ENCODE measurements at places on chromosomes 16 and 17.

- DNase-seq, result no peak
Measured at GRCh38 chr16:86498671-86499439, 11.5 kb upstream of the FOXF1 start.

DNA sequence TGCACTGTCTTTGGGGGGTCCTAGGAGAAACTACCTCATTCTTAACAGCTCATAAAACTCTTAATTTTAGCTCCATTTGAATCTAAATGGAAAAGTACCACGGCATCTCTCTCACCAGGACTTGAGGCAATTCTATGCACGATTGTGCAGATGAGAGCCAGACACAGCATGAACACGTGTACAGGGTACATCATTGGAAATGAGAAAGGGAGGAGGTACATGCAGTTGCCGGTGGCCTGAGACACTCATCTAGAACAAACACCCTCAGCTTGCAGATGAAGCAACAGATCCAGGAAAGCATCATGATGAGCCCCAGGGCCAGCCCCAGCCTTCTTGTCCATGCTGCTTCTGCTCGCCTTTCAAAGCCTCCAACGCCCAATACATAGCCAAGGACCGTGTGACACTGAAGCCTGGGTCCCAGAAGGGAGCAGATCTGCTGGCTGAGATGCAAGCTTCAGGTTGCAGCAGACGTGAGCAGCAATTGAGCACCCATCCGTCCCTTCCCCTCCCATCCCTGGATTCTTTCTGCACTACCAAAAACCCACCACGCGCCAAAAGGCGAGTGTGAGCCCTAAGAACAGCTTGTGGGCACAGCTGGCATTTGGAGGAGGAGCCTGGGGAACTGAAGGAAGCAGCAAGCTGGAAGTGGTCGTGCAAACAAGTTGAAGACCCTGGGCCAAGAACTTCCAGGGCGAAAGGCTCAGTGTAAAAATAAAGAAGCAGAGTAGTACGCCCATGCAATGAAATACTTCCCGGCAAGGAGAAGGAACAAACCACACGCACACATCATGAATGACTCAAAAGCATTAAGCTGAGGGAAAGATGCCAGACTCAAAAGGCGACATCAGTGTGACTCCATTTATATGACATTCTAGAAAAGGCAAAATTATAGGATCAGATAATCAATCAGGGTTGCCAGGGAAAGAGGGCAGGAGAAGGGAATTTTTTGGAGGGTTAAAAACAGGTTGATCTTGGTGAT lies 7.3 kb upstream of the RCVRN start:
- DNase-seq, result no peak

- DNase-seq, result no peak
Measured at GRCh38 chr17:79742951-79743476, 12.3 kb downstream of the ENPP7 start.

DNA sequence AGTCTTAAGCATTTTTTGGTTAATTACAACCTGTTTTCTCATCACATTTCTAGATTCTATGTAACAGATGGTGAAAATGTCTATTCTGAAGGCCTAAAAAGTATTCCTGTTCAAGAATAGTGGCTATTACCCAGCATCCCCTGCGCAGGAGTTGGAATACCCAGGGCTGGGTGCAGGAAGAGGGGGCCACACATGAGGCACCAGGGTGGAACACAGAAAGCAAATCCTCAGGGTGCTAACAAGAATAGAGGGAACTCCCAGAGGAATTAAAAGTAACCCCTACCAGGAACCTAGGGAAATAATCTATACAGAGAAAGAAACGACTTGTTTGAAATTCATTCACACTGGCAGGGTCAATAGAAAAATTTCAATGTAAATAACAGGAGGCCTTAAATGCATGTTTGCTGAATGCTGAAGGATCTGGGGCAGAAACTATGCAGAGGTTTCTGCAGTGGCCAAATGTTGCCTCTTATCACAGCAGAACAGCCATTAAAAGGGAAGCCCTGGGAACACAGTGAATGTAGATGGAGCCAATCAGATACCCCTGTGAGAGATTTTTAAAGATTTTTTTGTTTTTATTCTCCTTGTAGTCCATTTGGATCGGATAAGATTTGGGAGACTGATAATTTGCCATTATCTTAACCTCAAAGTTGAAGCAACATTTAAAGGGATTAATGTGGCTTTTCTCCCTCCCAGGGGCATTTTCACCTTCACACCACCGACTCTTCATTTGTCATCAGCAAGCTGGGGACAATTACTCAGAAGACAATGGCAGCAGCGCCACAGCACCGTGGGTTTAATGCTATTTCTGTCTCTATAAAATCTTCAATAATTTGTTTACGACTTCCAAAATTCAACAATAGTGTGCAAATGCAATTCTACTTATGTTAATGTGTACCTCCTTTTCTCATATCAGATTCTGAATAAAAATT lies 196.0 kb upstream of the PSMD7 start:
- DNase-seq, result no peak

DNA sequence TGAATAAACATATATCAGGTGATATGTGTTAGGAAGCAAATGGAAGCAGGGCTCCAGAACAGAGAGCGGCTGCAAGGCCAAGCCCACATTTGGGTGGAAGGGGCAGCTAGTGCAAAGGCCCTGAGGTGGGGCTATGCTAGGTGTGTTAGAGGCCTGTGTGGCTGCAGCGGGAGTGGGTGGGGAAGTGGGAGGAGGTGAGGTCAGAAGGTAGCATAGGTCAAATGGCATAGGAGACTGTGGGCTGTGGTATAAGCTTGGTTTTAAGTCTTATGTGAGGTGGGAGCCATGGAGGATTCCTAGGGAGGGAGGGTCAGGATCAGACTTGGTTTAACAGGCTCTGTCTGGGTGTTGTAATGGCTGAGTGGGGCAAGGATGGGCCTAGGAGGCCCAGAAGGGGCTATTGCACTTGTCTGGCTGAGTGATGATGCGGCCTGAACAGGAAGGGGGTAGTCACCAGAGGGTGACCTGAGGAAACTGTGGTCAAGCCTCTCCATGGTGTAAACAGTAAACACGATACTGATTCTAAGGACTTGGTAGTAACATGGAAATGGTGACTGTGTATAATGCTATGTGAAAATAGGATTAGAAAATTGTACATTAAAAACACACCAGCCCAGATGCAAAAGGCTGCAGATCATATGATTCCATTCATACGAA lies 31.1 kb downstream of the RAI1 start:
- peak; percentile 71 for DNase-seq

DNA sequence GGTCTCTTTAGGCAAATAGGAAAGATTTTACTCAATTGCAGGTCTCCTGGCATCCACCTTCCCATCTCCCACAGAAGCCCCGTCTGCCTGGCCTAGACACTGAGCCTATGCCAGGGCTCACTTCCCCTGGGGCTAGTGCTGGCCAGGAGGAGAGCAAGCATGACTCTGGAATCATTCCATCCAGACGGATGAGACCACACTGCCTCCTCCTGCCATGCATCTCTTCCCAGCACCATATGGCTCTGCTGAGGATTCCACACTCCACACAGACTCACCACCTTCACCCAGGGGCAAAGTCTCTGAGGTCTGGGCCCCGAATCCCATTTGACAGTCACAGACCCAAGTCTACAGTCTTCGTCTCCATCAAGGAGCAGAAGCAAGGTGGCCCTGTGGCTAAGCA lies 346.5 kb downstream of the C16orf95 start:
- DNase-seq, result no peak

DNA sequence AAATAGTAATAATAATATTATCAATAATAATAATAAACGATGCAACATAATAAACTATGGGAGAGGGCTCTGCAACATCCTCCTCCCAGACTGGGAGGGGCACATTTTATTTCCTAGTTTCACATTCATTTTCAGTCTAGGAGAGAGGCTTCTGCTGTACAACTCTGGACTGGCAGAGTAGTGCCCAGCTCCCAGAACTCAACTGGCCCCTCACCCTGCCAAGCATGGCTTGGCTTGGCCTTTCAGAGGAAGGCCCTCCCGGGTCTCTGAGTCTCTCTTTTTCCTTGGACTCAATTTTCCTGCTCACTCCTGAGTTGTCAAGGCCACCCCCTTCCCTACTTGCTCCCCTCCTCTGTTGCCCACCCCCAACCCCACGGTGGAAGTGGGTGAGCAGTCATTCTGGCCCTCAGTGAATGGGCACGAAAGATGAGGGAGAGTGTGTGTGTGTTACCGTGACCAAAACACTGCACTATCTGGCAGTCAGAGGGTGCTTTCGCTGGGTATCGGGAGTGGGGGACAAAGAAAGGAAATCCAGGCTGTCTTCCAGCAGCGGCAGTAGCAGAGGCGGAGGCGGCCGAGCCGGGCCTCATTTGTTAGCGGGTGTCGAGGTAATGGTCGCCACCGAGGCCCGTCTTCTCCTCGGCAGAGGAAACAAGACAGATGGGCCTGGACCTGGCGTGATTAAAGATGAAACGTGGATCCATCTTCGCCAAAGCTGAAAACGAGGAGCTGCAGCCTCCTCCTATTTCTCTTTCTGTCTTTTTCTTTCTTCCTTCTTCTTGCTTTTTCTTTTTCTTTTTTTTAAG lies 2.3 kb downstream of the HOXB4 start:
- no peak for DNase-seq

GRCh38 chr17:73015722-73016276 lies 76.7 kb downstream of the SLC39A11 start:
- no peak for DNase-seq

DNA sequence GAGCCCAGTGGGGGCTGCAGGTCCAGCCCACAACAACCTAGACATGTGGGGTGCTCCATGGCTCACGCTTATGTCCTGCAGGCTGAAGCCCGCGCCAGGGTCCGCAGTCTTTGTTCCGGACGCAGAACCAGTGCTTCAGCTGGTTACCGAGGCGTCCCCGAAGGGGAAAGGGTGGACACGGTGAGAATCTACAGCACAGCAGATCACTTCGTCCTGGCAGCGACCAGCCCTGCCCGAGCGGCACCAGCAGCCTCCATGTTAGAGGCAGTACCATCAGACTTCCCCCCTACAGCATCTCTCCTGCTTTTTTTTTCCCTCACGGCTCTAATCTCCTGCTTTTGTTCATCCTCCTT lies 1736.4 kb downstream of the TP53TG3F start:
- DNase-seq, result no peak

DNA sequence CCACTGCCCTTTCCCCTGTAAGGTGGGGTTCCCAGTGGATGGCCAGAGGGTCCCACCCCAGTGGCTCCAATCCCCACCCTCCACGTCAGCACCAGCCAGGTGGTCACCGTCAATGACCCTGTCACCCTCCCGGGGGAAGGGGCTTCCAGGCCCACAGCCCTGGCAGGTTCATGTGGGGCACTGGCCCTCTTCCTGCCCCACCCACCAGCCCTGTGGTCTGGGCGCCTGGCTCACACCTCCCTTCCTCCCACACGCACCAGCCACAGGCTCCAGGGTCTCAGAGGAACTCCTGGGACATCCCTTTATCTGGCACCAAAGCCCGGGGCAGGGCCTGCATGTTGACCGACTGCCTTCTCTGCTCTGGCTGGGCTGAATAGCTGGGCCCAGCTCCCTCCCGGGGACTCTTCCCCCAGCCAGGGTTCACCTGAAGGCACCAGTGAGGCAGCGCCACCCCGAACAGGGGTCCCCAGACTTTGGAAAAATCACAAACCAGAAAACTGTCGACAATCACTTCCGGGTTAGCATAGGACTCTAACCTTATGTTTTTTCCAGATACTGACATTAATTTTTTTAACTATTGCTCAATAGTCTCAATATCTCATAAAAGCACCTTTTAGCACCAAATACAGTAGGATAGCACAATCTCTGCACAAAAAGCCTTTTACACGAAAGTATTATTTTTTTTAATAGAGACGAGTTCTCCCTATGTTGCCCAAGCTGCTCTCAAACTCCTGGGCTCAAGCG lies 21.9 kb upstream of the ZC3H18 start:
- DNase-seq, result no peak

DNA sequence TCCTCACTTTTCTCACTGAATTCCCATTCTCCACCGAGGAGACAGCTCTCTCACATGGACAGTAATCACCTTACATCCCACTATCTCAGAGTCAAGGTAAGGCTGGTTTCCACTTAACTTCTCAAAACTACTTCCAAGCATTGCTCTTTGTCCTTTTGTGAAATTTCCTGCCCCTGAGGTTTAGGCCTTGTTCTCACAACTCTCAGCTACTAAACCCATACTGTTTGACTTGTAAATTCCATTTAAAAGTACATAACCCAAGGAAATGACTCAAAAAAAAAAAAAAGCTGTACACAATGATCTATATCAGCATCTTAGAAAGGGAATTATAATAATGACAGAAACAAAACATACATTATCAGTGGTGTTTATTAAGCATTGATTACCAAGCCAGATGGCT lies 8.8 kb downstream of the CDC27 start:
- no peak for DNase-seq

GRCh38 chr16:892536-893255 lies 78.1 kb downstream of the LMF1 start:
- no peak for DNase-seq

DNA sequence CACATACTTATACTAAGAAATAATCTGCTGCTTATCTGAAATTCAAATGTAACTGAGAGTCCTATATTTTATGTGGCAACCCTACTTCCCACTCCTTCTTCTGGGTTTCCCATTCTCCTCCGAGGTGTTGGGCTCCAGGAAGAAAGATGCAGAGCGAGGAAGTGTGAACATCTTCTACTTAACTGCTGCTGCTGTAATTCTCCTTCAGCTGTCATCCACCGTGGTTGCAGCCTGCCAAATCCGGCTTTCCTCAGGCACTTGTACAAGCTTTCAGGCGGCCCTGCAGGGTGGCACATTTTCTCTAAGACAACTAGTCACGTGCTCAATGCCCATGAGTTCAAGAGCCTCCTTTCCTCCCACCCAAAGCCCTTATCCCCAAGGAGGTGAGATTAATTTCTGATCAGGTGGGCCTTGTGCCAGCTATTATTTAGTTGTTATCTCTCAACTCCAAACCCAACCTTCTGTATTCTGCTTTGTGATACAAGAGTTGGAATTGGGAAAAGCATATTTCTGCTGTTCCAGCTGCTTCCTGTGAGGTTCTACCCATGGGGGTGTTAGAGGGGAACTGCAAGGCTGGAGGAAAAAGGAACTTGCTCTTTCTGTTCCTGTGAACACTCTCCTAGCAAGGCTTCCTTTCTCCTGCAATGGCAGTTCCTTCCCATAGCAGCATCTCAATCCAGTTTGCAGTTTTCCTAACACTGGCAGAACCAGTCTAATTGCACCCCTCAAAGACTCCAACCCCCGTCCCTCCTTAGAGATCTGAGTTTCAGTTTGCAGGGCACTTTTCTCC lies 67.6 kb upstream of the RBBP6 start:
- DNase-seq, result peak; percentile 42

DNA sequence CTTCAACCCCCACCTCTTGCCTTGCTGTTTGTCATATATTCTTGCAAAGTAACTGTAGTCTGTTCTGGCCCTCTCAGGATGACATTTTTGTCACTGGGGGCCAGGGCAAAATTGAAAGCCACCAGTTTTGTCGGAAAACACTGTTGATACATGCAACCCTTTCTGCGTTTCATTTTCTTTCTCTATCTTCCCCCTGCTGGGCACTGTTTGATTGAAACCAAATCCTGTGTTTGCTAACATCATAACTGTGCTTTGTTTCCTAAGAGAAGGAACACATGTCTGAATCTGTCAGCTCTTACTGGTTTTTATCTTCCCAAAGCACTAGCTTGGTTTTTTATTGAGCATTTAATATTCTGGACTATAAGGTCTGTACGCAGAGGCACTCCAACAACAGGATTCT lies 11.7 kb upstream of the CPPED1 start:
- DNase-seq, result no peak
